GM12864 (cell line): ENCODE measurements at places on chromosomes 12 and 14.

DNA sequence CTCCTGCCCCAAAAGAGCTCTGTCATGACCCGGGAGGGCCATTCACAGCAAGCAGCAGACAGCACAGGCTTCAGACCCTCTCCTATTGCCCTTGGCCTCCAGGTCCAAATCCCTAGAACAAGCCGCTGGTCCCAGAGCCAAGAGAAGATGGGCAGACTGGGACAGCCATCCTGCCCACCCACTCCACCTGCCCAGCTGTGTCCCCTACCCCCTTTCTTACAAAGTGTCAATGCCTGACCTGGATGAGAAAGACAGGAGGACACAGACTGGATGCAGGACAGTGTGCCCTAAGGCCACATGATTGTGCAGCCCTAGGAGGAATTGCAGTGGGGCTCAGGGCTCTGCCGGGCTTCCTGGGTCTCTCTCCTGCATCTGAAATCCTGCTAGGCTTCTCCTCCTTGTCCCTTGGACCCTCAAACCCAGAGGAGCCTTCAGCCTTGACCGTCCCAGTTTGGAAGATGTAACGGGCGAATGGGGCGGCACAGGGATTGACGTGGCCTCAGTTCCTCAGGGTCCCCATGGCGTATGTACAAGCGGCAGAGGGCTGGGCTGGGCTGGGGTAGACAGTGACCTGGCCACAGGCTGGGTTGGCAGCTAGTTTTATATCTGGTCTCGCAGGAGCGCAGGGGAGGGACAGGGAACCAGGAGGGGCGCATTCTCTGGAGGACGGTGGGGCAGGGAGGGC is 27.1 kb upstream of the BCDIN3D start:
- DNase-seq = no peak

DNA sequence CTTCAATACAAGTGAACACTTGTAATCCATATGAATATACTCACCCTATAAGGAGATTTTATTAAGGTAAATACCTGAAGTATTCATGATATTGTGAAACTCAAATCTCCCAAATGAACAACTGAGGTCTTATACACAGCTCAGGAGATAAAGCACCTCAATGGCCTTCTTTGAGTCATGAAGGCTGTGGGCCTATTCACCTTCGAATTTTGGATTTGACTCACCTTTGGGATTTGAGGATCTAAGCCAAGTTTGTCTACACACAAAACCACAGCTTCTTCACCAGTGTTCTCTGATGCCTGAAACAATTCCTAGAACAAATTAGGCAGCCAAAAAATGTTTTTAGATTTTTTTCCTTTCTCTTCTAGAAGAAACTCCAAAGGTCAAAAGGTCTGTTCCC is 194.1 kb downstream of the NUAK1 start:
- DNase-seq = no peak

- no peak for DNase-seq
Observed at GRCh38 chr14:79515158-79515557, 696.1 kb downstream of the DIO2 start.

GRCh38 chr12:9118158-9118557 is 2.4 kb upstream of the A2M start:
- peak; percentile 30 for DNase-seq

GRCh38 chr14:99677231-99678140 is 6.6 kb upstream of the CYP46A1 start:
- DNase-seq = no peak

- DNase-seq = no peak
Observed at GRCh38 chr14:53709381-53709780, 247.2 kb downstream of the BMP4 start.

DNA sequence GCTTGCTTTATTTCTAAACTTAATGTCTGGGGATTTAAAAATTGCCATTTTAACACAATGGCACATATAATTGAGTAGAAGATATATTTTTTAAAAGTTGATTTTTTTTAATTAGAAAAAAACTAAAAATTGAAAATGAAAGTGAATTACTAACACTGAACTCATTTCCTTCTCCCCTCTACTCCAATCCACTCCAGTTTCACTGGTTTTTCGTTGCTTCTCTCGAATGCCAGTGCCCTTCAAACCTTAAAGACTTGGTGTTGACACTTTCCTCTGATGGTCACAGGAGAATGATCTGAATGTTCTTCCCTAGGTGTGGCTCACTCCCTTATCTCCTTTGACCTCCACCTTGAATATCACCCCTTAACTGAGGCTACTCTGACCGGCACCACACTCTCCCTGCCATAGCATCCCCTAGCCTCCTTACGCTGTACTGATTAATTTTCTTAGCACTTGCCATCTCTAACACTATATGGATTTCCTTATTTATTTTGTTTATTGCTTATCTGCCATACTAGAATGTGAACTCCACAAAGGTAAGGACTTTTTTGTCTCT is 107.1 kb downstream of the LIN7A start:
- DNase-seq = no peak

GRCh38 chr14:36056845-36057244 is 119.7 kb downstream of the PTCSC3 start:
- DNase-seq = no peak

DNA sequence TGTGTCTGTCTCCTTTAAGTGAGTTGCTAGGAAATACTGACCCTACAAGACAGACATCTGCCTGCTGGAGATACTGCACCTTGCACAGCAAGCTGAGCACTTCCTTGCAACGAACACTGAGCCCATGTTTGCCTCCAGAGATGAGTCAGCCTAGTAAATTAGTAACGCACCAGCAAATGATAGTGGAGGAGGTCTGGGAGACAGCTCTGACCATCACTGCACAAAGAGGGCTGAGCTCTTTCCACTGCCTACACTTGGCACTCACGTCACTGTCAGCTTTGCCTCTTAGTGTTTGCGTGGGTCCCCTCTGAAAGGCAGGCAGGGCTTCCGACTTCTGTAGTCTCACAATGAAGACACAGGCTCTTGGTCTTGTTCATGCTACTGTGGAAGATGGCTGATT is 109.0 kb downstream of the APAF1 start:
- DNase-seq = peak; percentile 60

- DNase-seq = no peak
Observed at GRCh38 chr14:32352631-32353030, 23.5 kb downstream of the AKAP6 start.
